ENCODE measurements at places on chromosomes 1 and 21. TPM values are rescaled to one million over a fixed set of nuclear protein-coding genes. Genes with fewer than 3 reads are reported as not detected.

CELA2B gene
- total RNA-seq: 1.3 TPM

DNA sequence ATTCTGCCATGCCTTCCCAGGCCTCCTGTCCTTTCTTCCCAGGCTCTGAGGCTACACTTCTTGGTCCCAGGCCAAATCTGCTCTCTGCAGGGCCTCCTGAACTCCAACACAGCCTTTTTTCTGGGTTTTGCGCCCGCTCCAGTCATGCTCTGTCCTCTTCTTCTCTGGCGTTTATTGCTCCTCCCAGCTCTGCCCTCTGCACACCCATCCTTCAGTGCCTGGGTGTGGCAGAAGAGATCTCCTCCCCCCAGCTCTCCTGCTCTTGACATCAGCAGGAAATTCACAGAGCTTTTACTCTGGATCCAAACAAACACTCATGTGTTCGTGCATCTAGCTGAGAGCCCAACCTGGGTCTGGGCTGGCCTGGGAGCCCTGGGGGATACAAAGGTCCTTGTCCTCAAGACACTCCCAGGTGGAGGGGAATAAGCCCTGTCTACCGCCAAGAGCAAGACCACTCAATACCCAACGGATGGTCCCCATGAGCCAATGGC, 22.9 kb upstream of the EPS8L3 start:
- no peak overlapping the region for H3K27ac ChIP-seq
- no peaks in the 10 kb centered on the region for H3K27me3 ChIP-seq
- H3K36me3 ChIP-seq: no peaks in the 10 kb centered on the region
- DNase-seq: no peak
- peaks cover 42% of the 10 kb centered on the region for H3K4me1 ChIP-seq

DNA sequence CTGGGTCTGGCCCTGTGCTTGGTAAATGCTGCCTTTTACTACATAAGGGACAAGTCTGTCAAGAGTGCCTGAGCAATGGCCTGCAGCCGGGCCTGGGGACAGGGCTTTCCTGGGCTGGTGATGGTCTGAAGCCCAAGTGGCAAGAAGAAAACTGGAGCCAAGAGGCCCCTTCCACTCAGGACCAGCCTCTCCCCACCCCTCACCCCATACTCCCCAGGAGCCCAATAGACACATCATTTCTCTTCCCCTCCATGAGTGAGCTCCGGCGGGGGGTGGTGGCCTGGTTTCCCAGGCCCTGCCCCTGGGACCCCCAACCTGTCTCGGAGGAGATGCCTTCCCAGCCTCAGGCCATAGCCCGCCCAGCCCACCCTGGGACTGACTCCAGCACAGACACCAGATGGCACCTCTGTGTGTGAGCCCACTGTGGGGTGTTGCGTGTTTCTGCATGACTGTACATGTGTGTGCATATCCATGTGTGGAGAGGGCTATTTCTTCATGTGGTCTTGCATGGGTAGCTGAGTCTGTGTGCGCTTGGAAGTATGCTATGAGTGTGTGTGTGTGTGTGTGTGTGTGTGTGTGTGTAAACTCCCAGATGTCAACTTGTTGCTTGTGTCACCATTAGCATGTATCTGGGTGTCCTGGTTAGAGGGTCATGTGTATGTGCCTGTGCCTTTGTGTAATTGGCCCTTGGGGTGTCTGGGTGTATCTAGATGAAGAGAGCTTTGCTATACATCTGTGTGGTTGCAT, 14.3 kb upstream of the LRP8 start:
- DNase-seq: no peak
- no peaks in the 10 kb centered on the region for H3K4me1 ChIP-seq
- H3K4me3 ChIP-seq: no peak overlapping the region
- H3K27me3 ChIP-seq: no peaks in the 10 kb centered on the region
- no peaks in the 10 kb centered on the region for H3K36me3 ChIP-seq

DNA sequence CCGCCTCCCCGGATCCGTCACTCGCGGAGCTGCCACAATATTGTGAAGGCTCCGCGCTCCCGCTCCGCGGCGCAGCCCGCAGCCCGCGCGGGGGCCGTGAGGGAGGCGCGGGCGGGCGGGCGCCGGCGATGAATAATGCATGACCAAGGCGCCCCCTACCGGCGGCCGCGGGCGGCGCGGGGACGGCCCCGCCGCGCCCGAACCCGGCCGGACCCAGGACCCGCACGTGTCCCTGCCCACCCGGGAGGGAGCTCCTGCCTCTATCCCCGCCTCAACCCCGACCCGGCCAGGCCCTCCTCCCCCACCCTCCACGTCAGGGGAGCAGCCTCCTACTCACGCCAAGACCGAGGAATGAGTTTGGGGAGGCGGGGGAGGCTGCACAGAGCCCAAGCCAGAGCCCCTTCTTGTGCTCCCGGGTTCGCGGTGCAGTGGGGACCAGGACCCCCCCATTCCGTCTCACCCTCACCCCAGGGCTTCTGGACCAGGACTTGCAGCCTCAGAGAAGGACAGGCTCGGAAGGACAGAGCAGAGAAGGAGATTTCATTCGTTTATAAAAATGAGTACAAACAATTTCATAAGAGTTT, 70.8 kb upstream of the CASZ1 start:
- peak overlapping the region; percentile 55 for H3K4me3 ChIP-seq
- no peaks in the 10 kb centered on the region for H3K27me3 ChIP-seq
- H3K36me3 ChIP-seq: no peaks in the 10 kb centered on the region
- peaks cover 16% of the 10 kb centered on the region for H3K4me1 ChIP-seq
- peak; percentile 96 for DNase-seq
- H3K27ac ChIP-seq: no peak overlapping the region

PPFIA4 gene
- 1.4 TPM for total RNA-seq

DNA sequence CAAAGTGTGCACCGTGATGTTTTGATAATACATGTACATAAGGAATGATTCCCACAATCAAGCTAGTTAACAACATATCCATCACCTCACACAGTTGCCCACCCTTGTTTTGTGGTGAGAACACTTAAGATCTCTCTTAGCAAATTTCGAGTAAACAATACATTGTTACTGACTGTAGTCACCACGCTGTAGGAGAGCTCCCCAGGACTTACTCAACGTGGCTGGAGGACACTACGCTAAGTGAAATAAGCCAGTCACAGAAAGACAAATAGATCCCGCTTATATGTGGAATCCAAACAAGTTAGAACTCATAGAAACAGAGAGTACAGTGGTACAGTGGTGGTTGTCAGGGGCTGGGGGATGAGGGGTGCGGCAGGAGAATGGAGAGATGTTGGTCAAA, 24.8 kb downstream of the GPR137B start:
- no peak overlapping the region for H3K27ac ChIP-seq
- DNase-seq: no peak
- H3K36me3 ChIP-seq: no peaks in the 10 kb centered on the region
- no peaks in the 10 kb centered on the region for H3K4me1 ChIP-seq
- no peaks in the 10 kb centered on the region for H3K27me3 ChIP-seq

- H3K36me3 ChIP-seq: no peaks in the 10 kb centered on the region
- no peaks in the 10 kb centered on the region for H3K4me1 ChIP-seq
- no peaks in the 10 kb centered on the region for H3K27me3 ChIP-seq
Observed at GRCh38 chr1:110190282-110190929, 19.7 kb upstream of the KCNC4 start.

DIO1 gene
- not detected for total RNA-seq

- DNase-seq: peak; percentile 14
- no peaks in the 10 kb centered on the region for H3K27me3 ChIP-seq
- no peak overlapping the region for H3K4me3 ChIP-seq
- H3K4me1 ChIP-seq: no peaks in the 10 kb centered on the region
- no peak overlapping the region for H3K27ac ChIP-seq
Observed at GRCh38 chr1:209416039-209416438, 167.5 kb upstream of the CAMK1G start.

DNA sequence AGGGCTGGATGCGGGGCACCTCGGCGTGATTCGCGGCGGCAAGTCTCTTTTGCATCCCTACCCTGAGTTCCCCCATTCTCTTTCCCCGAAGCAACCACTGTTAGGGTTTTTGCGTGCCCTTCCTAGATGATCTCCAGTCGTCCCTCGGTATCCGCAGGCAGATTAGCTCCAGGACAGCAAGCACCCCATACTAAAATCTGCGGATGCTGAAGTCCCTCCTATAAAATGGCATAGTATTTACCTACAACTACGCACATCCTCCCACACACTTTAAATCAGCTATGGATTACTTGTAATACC, 22.8 kb upstream of the CFAP126 start:
- peak overlapping the region; percentile 73 for H3K4me3 ChIP-seq
- peak overlapping the region; percentile 77 for H3K27ac ChIP-seq
- H3K4me1 ChIP-seq: peaks cover 14% of the 10 kb centered on the region
- no peak for DNase-seq
